ENCODE measurements at places on chromosomes 6 and 20.

GRCh38 chr6:1442929-1443328 is 53.6 kb downstream of the FOXF2 start:
- DNase-seq, result no peak

GRCh38 chr6:69900869-69901268 is 34.5 kb downstream of the COL19A1 start:
- DNase-seq, result no peak

- no peak for DNase-seq
These were observed 69.1 kb downstream of the SLC35F1 start for GRCh38 chr6:117976030-117976651.

GRCh38 chr6:3625980-3626563 is 125.4 kb downstream of the PXDC1 start:
- DNase-seq, result peak; percentile 85

DNA sequence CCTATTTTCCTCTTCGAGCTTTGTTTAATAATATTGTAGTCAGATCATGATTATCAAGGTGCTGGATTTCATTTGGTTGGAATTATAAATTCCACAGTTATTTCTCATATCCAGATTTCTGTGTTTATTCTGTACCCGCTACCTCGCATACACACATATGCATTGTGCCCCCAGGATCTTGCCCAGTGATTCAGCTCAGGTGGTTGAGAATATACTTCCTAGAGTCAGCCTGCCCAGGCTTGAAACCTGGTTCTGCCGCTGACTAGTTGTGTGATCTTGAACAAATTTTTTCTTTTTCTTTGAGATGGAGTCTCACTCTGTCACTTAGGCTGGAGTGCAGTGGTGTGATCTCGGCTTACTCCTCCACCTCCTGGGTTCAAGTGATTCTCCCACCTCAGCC is 14.7 kb downstream of the GINM1 start:
- no peak for DNase-seq

GRCh38 chr6:72238900-72239299 is 352.6 kb downstream of the RIMS1 start:
- DNase-seq, result no peak

DNA sequence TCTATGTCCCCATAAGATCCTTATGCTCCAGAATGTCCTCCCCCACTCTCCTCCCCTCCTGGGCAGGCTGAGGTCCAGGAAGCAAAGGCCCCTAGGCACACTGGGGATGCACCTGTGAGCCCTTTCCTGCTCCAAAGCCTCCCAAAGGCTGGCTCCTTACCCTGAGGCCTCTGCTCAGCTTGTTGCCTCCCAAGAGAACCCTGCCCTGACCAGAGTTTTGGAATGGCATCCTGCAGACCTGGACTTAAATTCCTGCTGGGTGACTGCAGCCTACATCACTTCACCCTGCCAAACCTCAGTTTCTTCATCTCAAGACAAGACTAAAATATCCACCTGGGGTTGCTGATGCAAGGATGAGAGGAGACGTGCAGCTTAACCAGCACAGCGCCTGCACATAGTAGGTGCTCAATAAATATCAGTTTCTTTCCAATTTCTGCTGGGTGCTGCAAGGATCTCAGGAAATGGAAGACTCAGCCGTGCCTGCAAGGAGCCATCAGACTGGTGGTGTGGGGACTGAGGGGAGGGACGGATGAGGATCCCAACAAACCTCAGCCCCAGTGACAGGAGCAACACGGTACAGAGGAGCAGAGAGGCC is 2.1 kb upstream of the LBP start:
- no peak for DNase-seq

- no peak for DNase-seq
These were observed 58.4 kb upstream of the IER3 start for GRCh38 chr6:30802731-30803130.

- no peak for DNase-seq
These were observed 207.2 kb downstream of the BTBD9 start for GRCh38 chr6:38432479-38432878.

GRCh38 chr6:133888929-133889556 is at the start of gene TCF21:
Gene TCF21, plus strand, starts transcription at chr6:133889113. Its CDS starts 285 bp downstream, at chr6:133889398.
- DNase-seq, result no peak

DNA sequence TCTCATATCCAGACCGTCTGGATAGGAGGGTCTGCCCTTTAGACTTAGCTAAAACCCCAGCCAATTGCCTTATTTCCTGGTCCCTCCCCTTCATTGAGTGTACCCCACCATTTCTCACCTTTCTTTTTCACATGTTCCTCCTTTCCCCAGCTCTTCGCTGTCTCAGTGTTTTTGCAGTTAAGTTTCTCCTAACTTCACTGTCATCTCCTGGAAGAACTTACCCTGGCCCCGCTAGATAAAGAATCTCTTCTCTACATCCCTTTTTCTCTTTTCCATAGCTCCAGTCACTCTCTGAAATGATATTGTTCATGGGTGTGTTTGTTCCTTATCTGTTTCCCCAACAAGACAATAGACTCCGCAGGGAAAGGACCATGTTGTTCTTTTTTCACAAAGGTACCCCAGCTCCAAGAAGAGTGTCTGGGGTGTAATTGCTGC is 208.8 kb downstream of the TSHZ2 start:
- DNase-seq, result no peak

- no peak for DNase-seq
These were observed 38.5 kb downstream of the RIPOR3 start for GRCh38 chr20:50652702-50653294.

DNA sequence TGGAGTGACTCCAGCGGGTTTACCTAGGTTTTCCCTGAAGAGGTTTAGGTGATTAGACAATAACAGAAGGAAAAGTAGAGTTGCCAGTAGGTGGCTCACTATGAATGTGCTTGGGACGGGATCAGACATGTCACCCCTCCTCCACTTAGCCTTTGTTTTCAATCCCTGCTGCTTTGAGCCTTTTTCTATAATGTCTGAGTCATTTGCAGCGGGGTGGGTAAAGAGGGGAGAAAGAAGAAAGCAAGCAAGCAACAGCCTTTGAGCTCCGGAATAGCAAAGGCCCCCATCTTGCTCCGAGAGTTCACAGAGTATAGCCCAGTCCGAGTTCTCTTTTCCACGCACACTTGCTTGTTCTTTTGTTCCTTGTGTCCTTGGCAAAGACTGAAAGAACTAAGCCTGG is 129.1 kb downstream of the PACRG start:
- DNase-seq, result no peak

DNA sequence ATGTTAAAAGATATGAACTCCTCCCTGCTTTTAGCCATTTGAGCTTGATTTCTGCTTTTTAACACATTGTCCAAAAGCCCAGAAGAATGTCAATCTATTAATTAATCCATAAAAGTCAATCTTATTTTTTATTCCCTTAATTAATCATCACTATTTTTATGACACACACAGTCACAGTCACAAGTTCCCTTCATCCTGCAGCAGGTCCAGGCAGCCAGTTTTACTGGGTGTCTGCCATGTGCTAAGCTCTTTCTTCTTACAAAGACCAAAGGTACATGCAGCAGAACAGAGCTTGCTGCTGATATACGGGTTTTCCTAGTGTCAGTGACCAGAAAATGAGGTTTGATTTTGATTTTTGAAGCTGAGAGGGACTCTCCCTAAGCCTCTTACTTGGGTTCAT is 53.3 kb upstream of the SLC22A23 start:
- no peak for DNase-seq

DNA sequence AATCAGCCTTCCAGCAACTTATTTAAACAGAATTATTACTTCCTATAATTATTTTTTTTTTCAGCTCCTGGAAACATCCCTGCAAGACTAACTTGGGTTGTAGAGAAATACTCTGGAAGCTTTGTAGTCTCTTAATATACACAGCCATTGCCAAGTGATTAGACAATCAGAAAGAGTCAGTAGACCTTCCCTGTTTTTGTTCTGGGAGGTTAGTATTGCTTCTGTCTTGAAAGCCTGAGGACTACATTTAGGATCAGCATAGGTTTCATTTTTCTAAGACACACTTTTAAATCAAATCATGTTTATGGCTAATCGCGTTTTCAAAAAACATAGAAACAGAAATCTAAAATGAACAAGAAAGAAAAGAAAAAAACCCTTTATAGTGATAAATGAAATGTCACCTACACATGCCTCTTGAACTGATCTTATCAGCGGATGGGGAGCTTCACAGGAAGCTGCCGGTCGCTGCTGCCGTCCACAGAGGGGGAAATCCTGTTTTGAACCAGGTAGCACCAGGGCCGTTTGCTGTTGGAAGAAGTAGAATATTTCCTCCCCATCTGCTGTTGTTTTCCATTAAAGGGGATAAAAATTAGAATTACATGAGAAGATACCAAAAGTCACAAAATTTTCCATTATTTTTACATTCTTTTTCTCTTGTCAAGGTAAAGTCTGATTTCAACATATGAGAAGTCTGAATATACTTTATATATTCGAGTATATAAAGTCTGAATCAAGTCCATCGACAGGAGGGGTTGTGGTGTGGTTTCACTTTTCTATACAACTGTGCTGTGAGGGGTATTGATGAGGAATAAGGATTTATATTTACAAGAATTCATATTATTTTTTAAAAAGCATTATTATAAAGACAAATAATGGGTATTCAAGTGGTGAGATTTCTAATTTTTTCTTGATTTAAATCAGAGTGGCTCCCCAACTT is 94.6 kb downstream of the ARMC2 start:
- no peak for DNase-seq

GRCh38 chr6:64290867-64291266 is 655.3 kb downstream of the PHF3 start:
- no peak for DNase-seq

GRCh38 chr6:16418151-16418550 is 179.8 kb downstream of the GMPR start:
- no peak for DNase-seq

GRCh38 chr20:15942130-15942529 is 631.1 kb downstream of the KIF16B start:
- DNase-seq, result no peak

- DNase-seq, result no peak
These were observed 265.5 kb downstream of the ALDH8A1 start for GRCh38 chr6:134684423-134684795.

- no peak for DNase-seq
These were observed 22.3 kb downstream of the MDN1 start for GRCh38 chr6:89797317-89797716.

DNA sequence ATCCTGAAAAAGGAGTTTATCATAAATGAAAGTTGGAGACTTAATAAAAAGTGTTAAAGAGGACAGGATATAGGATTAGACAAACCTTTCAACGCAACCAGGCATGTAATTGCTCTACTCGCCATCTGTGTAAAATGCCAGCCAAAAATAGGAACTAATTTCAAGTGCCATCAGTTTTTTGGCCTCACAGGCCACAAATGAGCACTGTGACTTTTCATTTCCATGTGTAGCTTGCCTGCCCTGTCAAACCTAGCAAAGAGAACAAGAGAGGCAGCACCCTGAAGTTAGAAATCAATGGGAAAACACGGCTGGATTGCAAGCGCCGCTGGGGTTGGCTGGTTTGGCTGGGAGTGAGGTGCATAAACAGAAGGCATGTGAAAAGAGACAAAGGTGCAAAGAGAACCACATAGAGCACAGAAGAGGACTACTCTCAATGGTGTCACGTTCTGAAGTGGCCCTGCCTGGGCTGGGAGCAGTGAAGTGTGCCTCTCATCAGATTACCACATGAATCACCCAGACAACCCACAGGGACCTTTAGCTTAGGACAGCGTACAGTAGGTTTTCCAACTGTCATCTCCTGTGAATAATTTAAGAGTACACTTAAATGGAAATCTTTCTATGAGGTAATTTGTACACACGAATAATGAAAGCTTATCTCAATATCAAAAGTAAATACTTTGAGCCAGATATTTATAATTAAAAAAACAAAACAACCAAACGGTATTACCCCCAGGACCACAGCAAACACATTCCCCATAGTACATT is 78.0 kb upstream of the NHSL1 start:
- no peak for DNase-seq

DNA sequence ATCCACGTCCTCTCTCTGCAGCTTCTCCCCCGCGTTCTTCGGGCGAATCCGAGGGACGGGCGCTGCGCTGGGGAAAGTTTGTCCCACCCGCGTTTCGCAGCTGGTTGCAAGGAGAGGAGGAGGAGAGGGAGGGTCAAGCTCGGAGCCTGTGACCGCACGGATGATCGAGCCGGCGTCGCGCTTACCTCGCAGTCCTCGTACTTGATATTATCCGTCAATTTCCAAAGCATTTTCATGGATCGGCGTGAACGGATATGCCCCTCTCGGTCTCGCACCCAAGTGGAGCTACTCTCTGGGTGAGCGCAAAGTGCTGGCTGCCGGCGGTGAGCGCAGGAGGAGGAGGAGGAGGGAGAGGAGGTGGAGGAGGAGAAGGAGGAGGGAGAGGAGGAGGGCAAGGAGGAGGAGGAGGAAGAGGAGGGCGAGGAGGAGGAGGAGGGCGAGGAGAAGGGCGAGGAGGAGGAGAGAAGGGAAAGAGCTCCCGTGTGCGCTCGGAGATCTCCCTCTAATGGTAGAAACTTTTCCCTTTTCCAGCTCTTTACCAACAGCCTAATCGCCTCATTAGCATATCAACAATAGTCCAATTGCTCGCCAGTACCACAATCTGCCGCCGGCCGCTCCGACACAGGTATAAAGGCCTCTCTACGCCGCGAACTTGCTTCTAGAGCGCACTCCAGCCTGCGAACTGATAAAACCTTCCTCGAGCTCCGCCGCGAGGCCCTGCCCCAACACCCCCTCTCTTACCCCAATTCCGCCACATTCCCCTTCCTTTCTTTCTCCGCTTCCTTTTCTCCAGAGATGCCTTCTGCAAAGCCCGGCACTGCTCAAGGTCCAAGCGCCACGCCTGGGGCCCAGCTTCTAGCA is at the start of gene TFAP2A:
TSS of gene TFAP2A (minus strand) at position 319 of the 861 bp plus-strand sequence. CDS start at position 236, 83 bp downstream.
- no peak for DNase-seq

- no peak for DNase-seq
These were observed 2.3 kb downstream of the BMP6 start for GRCh38 chr6:7727946-7728854.

GRCh38 chr6:43089874-43090558 is 13.9 kb downstream of the PTK7 start:
- no peak for DNase-seq

DNA sequence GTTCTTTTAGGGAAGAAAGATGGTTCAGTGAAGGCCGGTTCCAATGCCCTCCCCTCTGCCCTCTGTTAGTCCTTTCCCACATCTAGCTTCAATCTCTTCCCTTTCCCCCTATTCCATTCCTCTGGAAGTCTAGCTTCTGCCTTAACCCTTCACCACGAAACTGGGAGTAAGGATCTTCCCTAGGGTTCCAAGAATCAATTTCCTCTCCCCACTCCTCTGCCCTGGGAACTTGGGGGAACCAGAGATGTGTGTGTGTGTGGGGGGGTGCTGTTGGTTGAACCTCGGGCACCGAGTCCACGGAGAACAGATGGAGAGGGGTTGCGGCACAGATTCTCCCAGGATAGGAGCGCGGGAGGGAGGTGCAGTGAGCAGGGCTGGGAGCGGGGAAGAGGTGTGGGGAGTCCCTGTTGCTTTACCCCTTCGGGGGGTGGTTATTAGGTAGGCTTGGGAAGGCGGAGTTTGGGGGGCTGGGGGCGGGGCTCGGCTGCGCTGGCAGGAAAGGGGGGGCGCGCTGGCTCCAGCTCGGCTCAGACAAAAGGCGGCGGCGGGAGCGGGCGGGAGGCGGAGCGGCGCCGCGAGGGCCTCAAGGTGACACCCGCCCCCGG is at the start of gene TMEM151B:
TSS of gene TMEM151B (plus strand) at position 530 of the 605 bp plus-strand sequence. CDS start 293 bp downstream, outside the sequence.
- no peak for DNase-seq

- DNase-seq, result no peak
These were observed 334.5 kb upstream of the NT5E start for GRCh38 chr6:85115376-85115775.

GRCh38 chr20:50911030-50911429 is 20.2 kb downstream of the ADNP start:
- no peak for DNase-seq
